ENCODE measurements at places on chromosomes 16 and 17.

DNA sequence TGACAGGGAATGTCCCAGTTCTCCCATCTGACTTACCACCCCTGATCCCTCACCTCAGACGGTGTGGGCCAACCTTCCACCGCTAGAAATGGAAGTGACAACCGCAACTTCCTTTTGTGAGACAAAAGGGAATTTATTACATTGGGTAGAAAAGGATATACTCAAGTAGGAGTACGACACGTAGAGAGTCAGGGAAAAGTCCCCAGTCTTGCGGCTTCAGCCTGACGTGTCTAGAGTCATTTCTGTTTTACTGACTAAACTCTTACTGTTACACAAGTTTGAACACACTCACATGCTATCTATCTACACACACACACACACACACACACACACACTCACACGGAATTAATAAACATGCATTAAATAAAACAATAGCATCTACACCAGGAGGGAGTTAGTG lies 178.9 kb downstream of the COPRS start:
- DNase-seq = peak; percentile 2

DNA sequence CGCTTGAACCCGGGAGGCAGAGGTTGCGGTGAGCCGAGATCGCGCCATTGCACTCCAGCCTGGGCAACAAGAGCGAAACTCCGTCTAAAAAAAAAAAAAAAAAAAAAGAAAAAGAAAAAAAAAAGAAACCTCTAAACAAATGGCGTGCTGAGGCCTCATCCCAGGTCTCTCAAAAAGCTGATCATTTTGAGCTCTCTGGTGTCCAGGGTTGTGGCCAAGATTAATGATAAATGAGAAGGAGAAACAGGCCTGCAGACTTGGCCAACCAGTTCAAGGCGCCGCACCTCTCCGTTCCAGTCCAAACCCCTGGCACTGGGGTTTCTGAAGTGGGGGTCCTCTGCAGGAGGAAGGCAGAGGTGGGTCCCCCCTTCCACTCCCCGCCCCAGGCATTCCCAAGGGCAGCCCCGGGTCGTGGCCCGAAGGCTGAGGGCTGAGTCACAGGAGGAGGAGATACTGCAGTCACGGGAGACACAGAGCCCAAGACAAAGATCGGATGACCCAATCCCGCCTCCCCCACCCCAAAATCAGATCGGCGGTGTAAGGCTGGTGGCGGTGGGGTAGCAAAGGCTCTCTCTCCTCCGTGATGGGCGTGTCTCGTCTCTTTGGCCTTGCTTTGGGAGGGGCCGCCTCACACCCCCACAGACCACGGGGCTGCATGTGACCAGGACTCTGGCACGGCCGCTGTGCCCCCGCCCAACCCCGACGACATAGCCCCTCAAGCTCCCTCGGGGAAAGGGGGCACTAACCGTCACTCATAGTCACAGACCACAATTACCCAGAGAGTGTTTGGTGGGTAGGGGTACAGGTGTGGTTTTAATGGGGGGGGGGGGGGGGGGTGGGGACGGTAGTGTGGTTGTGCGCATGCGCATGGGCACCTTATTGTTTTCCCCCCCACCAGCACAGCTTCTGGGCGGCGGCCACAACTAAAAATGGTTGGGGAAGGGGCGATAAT lies 1.1 kb downstream of the VAT1 start:
- no peak for DNase-seq

- no peak for DNase-seq
Observed at GRCh38 chr17:2872282-2872681, 76.0 kb downstream of the RAP1GAP2 start.

GRCh38 chr16:82979406-82980111 lies 352.8 kb downstream of the CDH13 start:
- DNase-seq = no peak

DNA sequence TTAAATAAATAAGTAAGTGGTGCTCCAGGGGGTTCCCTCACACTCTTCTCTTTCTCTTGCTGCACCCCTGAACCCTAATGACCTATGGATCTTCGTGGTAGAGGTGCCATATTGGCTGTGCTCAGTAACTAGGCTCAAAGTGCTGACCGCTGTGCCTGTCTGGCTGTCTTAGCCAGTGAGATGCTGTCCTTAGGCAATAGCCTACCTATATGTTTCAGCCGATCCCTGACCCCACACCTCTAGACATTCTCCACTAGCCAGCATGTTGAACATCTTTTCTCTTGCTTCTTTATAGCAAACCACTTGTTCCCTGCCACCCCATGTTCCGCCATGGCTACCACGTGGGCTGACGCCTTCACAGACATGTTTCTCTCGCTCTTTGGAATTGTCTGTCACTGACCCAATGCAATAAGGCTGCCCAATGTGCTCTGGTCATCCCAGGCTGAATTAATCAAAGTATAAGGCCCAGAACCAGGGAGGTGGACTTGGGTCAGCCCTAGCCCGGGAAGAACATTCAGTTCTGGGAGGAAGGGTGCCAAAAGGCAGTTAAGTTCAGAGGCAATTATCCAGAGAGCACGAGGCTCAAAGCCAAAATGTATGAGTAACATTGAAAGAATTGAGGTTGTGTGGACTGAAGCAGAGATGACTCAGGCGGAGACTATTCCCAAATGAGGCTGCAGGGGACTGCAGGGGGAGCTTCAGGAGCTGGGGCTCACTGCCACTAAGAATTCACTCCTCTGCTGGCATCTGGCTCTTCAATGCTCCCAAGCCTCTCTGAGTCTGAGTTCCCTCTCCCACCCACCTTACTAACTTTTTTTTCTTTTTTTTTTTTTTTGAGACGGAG lies 28.7 kb upstream of the TNRC6A start:
- DNase-seq = no peak

DNA sequence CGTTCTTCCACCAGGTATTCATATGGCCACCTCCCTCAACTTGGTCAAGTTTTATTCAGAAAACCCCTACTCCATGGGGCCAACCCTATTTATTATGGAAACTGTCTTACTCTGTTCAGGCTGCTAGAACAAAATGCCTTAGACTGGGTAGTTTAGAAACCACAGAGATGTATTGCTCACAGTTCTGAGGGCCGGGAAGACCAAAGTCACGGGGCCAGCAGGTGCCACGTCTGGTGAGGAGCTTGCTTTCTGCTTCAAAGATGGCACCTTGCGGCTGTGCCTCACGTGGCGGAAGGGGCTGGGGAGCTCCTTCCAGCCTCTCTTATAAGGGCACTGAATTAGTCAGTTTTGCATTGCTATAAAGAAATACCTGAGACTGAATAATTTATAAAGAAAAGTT lies 74.3 kb downstream of the AXIN2 start:
- DNase-seq = no peak

GRCh38 chr17:56289321-56289720 lies 136.0 kb downstream of the ANKFN1 start:
- DNase-seq = no peak

DNA sequence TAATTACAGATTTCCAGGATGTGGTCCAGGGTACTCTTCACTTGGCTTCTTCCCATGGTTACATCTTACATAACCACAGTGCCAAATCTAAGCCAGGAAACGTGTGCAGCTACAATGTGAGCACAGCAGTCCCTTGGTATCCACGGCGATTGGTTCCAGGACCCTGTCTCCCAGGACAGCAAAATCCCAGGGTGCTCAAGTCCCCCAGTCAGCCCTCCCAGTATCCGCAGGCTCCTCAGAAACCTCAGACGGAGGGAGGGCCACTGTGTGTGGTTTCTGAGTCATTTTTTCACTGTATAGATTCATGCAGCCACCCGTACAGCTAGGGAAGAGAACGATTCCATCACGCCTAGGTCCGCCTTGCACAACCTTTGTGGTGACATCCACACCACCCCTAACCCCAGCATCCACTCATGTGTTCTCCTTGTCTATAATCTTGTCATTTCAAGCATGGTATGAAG lies 11.1 kb upstream of the ATP2C2 start:
- DNase-seq = no peak

DNA sequence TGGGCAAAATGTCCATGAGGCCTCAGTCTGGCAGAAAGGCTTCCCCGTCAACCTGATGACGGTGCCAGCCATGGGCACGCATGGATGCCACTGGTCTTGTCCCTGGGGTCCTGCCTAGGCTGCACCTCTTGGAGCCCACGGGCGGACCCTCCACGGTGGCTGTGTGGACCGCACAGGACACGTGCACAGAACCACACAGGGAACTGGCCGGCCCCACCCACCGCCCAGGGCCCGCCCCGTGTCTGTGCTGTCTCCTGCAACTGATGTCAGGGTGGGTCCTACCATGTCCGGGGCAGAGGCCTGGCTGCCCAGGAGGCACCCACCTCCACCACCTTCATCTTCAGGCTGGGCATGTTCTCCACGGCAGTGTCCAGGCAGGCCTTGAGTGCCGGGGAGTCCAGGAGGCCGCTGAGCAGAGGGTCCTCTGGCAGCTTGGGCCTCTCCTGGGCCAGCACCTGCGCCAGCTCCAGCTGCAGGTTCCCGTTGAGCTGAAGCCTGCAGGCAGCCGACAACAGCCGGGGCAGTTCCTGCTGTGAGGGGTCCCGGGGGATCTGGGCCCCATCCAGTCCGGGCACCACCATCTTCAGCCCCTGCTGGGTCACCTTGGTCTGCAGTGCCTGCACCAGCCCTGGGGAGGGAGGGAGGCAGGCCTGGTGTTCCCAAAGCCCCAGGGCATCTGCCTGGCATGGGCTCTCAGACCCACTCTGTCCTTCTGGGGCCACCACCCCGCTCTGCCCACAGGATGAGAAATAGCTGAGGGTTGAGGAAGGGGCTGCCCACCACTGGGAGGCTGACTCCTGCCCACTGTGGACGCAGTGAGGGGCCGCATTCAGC lies 11.9 kb downstream of the FASN start:
- no peak for DNase-seq

- no peak for DNase-seq
Observed at GRCh38 chr17:39484178-39484577, 22.9 kb downstream of the CDK12 start.

DNA sequence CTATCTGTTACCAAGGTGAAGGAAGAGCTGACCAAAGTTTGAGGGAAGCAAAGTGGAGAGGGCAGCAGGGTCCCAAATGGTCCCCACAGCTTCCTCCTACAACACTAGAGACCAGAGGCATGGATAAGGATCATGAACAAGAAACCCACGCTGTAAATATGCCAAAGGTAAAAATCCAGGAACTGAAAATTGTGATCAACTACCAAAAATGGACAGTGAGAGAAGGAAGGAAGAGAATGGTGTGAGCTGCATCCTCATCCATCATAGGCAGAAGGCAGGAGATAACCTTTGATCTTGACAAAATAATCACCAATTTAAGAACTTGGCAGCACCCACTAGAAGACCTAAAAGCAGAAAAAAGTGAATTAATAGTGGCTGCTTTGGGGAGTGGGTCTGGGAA lies 66.2 kb downstream of the CYTH1 start:
- DNase-seq = no peak

DNA sequence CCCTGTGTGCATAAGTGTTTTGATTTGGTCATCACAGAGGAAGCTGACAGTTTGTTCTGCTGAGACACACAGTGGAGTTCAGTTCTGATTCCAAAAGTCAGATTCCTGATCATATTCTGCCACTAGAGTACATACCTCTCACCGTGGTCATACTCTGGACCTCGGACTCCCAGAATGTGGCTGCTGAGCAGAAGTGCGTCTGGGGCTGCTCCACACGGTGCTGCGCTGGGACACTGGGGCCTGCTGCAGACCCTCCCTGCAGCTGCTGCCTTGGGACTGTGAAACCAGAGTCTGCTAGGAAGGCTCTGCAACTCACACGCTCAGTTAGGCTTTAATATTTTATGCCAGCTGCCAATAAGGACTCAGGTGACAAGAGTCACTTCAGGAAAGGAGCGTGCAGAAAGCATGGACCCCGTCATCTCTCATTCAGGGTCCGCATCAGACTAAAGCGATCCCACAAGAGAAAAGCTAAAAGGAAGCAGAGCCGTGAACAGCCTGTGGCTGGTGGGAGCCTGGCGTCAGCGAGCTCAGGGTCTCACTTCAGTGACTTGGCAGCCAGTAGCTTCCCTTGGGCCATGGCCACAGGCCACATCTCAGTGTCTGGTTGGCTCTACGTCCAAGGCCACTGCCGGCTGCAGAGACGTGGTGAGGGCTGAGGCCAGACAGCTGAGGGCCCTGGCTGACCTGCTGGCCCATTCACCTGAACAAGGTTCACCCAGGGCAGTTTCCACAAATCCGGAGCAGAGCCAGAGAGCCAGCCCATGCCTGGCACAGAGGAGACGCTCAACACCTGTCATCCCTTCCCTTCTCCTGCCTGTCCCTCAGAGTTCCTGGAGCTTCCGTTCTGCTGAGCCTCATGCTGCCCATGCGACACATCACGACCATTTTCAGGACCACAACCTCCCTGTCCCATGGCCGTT lies 24.7 kb upstream of the KIFC3 start:
- DNase-seq = no peak

GRCh38 chr16:17964196-17964595 lies 372.3 kb downstream of the NPIPA8 start:
- DNase-seq = no peak

DNA sequence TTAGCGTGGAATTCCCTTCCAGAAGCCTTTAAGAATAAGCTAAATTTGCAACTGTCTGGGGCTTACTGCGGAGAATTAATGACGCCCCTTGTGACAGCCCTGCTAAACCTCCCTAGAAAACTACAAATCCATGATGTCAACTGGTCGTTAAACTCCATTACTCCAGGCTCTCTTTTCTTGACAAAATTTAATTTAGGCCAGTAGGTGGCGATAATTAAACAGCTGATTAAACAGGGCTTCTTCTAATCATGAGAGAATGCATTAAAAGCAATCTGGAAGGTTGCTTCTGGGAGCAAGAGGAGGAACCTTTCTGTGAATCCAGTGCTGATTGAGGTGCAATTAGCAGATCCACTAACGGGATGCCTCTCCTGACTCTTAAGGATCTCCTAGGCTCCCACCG lies 8.1 kb upstream of the NLRP1 start:
- no peak for DNase-seq

- no peak for DNase-seq
Observed at GRCh38 chr17:33024688-33025486, 33.2 kb downstream of the SPACA3 start.

GRCh38 chr17:62014526-62014925 lies 50.6 kb downstream of the MED13 start:
- no peak for DNase-seq

GRCh38 chr16:89815639-89816348 lies 653 bp downstream of the FANCA start:
- no peak for DNase-seq

- DNase-seq = peak; percentile 24
Observed at GRCh38 chr16:27446721-27447120, 44.7 kb downstream of the IL21R start.

- no peak for DNase-seq
Observed at GRCh38 chr17:80032614-80033171, 3.0 kb downstream of the TBC1D16 start.
